ENCODE measurements at places on chromosomes 2 and 18. TPM values are rescaled to one million over a fixed set of nuclear protein-coding genes. Genes with fewer than 3 reads are reported as not detected.
A peak's percentile ranks its signal among the peaks of the same experiment; 100 is the strongest.

CDK5R2 gene
- total RNA-seq, result 0.45 TPM

SCYGR5 gene
- total RNA-seq, result not detected

LHCGR gene
- total RNA-seq, result not detected

DNA sequence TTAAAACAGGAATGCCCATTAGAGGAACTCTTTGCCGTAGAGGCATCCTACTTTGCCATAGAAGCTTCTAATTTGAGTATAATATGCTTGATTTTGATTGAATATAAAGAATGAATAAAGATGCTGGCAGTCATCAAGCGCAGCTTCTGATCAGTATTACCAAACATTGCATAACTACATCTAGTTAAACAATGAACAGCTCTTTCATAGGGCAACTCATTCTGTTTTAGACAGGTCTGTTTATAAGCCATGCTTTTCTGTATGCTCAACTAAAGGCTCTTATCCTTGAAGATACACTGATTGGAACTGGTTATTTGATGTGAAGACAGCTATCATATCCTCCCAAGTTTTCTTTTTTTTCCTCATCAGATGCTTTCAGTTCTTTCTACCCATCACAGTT, 122.6 kb upstream of the FAM117B start:
- no peaks in the 10 kb centered on the region for H3K4me1 ChIP-seq
- H3K36me3 ChIP-seq, result peaks cover 31% of the 10 kb centered on the region
- no peak for DNase-seq
- H3K4me3 ChIP-seq, result no peak overlapping the region
- no peaks in the 10 kb centered on the region for H3K27me3 ChIP-seq

GRCh38 chr2:39164089-39164488, 43.2 kb upstream of the SOS1 start:
- no peak for DNase-seq
- no peak overlapping the region for H3K4me3 ChIP-seq
- no peaks in the 10 kb centered on the region for H3K36me3 ChIP-seq
- no peaks in the 10 kb centered on the region for H3K27me3 ChIP-seq

DNA sequence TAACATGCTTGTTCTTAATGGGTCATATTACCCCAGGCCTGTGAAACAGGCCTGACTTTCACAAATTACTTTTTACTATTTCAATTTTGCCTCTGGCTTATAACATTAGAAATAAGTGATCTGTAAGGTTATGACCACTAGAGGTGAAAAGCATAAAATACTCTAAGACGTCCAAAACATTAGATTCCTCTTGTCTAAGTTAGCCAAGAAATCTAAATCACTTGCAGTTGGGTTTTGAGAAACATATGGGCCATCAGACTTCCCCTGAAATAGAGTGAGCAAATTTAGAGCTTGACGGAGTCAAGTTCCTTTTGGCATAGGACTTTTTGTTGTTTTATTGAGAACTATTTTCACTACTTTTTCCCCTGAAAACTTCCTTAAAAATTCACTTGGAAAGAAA, 32.7 kb upstream of the RIT2 start:
- H3K4me3 ChIP-seq, result no peak overlapping the region
- no peaks in the 10 kb centered on the region for H3K27me3 ChIP-seq
- no peaks in the 10 kb centered on the region for H3K4me1 ChIP-seq

DNA sequence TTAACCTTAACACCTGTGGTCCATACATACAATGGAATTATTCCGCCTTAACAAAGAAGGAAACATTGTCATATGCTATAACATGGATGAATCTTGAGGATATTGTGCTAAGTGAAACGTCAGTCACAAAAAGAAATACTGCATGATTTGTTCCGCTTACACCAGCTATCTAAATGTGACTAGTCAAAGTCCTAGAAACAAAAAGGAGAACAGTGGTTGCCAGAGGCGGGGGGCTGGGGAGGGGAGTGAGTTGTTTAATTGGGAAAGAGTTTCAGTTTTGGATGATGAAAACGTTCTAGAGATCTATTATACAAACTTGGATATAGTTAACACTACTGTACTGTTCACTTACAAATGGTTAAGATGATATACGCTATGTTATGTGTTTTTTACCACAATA, 72.0 kb downstream of the SPRED2 start:
- DNase-seq, result no peak
- H3K4me3 ChIP-seq, result no peak overlapping the region
- H3K36me3 ChIP-seq, result no peaks in the 10 kb centered on the region
- H3K27me3 ChIP-seq, result no peaks in the 10 kb centered on the region
- no peak overlapping the region for H3K27ac ChIP-seq

DNA sequence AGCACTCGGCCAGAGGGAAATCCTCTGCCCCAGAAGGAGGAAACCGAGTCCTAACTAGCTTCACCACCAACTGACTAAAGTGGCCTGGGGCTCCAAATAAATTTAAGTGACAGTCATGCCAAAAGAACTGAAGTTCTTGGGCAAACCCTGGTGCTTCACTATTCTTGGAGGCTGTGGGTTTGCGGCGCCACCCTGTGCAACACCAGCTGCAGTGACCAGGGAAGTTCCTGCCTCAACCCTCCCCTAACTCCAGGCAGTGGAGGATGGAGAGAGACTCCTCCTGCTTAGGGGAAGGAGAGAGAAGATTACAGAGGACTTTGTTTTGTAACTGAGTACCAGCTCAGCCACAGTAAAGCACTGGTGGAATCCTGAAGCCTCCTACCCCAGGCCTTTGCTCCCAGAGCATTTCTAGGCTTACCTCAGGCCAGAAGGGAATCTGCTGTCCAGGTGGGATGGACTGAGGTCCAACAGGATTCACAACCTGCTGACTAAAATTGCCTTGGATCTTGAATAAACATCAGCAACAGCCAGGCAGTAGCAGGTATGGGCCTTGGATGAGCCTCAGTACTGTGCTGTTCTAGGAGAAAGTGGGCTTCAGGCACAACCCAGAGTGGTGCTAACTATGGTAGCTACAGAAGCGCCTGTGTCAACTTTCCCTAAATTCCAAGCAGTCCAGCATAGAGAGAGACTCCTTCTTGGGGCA, 29.4 kb upstream of the BMP10 start:
- no peak for DNase-seq
- no peaks in the 10 kb centered on the region for H3K4me1 ChIP-seq
- H3K27ac ChIP-seq, result no peak overlapping the region
- H3K4me3 ChIP-seq, result no peak overlapping the region
- no peaks in the 10 kb centered on the region for H3K36me3 ChIP-seq

- H3K27ac ChIP-seq, result no peak overlapping the region
- peak; percentile 14 for DNase-seq
- peaks cover 10% of the 10 kb centered on the region for H3K4me1 ChIP-seq
- no peaks in the 10 kb centered on the region for H3K36me3 ChIP-seq
- no peaks in the 10 kb centered on the region for H3K27me3 ChIP-seq
Observed at GRCh38 chr2:85174943-85175342, 41.8 kb downstream of the TCF7L1 start.

- no peaks in the 10 kb centered on the region for H3K4me1 ChIP-seq
- DNase-seq, result no peak
- no peak overlapping the region for H3K27ac ChIP-seq
Observed at GRCh38 chr18:26506012-26506411, 42.3 kb downstream of the KCTD1 start.

- H3K27ac ChIP-seq, result no peak overlapping the region
- no peaks in the 10 kb centered on the region for H3K36me3 ChIP-seq
- no peak overlapping the region for H3K4me3 ChIP-seq
- H3K27me3 ChIP-seq, result no peaks in the 10 kb centered on the region
- no peak for DNase-seq
Observed at GRCh38 chr2:103945083-103945482, 908.8 kb upstream of the POU3F3 start.

Measured in stomach (tissue), 19 donors.